ENCODE measurements at places on chromosomes 4 and X. TPM values are rescaled to one million over a fixed set of nuclear protein-coding genes. Genes with fewer than 3 reads are reported as not detected.

DNA sequence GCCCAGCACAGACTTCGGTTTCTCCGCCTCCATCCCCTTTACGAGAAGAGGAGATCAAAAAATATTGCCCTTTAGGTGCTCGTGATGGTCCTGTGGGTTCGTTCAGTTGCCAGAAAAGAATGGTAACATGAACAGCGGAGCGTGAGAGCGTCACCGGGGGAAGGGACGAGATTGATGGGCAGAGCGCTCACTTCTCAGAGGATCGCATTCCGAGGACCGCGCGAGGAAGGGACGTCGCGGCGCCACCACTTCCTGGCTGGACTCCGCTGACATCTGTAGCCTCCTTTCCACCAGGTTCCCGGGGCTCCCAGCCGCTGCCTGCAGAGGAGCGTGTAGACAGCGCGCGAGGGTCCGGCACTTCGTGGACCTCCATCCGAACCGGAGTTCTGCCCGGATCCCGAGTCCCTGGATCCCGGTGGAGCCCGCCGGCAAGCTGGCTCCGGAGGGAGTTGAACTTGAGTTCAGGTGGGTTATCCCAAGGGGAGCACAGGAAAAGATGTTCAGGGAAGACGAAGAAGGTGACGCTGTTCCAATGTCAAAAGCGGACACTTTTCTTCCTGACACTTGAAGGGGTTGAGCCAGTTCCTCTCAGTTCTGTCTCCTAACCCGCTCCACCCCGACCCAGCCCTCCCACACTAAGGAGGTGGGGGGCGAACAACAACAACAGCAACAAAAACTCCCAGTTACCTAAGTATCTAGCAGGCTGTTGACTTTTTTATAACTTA is 484 bp downstream of the GALNTL6 start:
- DNase-seq: peak; percentile 29

GRCh38 chr4:40788331-40788730 is 38.6 kb downstream of the NSUN7 start:
- DNase-seq: no peak

DNA sequence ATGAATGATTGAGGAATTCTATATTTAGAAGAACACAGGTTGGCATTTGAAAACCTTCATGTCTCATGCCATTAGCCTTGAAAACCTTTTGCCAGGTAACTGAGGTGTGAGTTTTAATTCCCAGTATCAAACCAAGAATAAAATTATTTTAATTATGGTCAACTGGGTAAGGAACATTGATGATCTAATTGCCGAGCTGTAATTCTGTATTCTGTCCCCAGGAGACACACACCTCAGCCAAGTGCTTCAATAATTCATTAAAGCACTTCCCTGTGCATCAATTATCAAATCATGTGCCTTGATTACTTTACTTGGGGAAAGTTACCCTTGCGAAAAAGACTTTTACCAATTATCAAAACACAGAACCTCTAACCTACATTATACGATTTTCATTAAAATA is 331.9 kb upstream of the GALNT7 start:
- no peak for DNase-seq

DNA sequence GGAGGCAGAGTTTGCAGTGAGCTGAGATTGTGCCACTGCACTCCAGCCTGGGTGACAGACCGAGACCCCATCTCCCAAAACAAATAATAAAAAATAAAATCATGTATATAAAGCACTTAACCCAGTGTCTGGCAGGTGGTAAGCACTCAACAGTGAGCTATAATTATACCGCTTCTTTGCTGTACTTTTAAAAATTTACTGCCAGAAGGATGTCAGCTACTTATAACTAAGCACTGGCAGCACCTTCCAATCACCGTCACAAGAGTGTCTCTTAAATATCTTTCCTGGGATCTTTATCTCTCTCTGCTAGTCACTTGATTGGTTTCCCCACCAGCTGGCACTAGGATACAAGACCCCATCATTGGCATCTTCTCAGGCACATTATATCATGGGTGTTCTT is 53.9 kb upstream of the DAPP1 start:
- no peak for DNase-seq

GRCh38 chr4:1122505-1122904 is 9.1 kb upstream of the RNF212 start:
- DNase-seq: no peak

DNA sequence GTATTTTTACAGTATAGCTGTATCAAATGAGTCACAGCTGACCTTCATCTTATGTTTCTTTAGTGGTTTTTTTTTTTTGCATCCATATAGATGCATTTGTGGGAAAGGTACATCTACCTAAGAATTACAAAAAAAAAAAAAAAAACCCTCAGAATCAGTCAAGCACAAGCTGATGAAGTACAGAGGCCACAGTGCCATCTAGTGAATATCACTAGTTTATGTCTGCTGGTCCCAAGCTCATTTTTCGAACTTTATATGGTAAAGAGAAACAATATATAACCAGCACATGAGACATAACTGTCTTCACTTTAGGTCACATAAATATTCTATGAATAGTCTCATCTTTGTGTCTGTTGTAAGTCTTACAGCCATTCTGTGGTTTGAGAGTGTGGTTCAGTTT is 220.1 kb downstream of the DLG3 start:
- DNase-seq: peak; percentile 22

GRCh38 chr4:74962584-74962983 is 29.7 kb downstream of the PARM1 start:
- no peak for DNase-seq

DNA sequence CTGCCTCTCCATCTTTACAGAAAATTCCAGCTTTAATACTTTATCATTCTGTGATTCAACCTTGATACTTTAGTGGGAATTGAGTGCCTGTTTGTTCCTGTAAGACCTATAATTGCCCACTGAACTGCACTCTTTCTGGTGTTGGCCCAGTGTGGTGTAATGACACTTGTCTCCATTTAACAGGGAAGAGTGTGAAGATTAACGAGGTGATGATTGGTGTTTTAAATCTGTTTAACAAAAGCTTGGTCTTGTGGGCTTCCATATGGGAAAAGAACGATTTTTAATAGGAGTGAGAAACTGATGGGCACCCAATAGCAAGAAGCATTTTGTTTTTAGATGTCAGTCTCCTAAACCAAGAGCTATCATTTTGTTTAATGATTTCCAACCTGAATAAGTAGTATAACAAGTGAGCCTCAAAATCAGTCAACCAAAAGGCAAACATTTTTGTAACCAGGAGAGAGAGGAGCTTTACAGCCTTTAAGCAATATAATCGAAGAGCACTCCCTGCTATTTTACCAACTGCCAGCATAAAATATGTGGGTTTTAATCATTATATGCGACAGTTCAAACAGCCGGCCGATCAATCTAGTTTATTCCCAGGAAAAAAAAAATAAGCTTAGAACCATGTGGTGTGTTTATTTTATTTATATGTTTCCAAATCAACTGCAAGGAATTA is 50.2 kb downstream of the SUPT20HL1 start:
- no peak for DNase-seq

GRCh38 chr4:183374950-183375555 is 52.8 kb upstream of the CLDN24 start:
- no peak for DNase-seq

GRCh38 chrX:9890681-9891091 is 76.5 kb upstream of the CLDN34 start:
- DNase-seq: no peak

The RS1 gene
- polyA plus RNA-seq: 0.25 TPM

The NEIL3 gene
- polyA plus RNA-seq: 9.3 TPM

The EVC gene
- 52.7 TPM for polyA plus RNA-seq

The MFAP3L gene
- polyA plus RNA-seq: 23.0 TPM

The DMRTC1 gene
- polyA plus RNA-seq: not detected

The SPCS3 gene
- polyA plus RNA-seq: 111 TPM
